SW 1271 (cell line): ENCODE measurements at places on chromosomes 3 and 15.

DNA sequence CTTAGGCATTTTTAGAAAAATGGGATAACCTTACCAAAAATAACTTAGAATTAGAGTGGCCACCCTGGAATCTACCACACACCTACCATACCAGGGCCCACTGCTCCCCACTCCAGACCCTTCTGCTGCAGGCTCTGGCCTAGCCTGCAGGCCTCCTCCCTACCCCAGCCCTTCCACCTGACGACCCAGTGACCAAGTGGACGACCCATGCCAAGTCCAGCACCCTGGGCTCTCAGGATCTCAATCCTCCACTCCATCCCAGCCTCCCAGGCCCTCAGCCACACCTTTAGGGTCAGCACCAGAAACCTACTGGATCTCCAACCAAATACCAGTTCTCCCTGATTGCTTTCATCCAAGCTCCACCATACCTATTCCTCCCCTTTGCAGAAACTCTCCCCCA lies 145.8 kb downstream of the TPRA1 start:
- DNase-seq: no peak

DNA sequence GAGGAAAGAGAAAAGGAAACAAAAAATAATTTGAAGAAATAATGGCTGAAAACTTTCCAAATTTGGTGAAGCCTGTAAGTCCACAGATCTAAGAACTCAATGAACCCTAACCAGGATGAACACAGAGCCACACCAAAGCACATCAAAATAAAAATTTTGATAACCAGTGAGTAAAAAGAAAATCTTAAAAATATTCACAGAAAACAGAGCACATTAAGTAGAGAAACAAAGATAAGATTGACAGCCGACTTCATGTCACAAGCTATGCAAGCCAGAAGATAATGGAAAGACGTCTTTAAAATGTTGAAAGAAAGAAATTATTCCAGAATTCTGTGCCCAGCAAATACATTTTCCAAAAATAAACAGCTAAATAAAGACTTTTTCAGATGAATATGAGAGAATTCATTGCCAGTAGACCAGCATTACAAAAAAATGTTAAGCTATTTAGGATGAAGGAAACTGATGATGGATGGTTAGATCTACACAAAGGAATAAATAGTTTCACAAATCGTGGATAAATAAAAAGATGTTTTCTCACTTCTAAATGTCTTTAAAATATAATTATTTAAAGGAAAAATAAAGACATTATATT lies 140.2 kb upstream of the SKOR1 start:
- DNase-seq: no peak

DNA sequence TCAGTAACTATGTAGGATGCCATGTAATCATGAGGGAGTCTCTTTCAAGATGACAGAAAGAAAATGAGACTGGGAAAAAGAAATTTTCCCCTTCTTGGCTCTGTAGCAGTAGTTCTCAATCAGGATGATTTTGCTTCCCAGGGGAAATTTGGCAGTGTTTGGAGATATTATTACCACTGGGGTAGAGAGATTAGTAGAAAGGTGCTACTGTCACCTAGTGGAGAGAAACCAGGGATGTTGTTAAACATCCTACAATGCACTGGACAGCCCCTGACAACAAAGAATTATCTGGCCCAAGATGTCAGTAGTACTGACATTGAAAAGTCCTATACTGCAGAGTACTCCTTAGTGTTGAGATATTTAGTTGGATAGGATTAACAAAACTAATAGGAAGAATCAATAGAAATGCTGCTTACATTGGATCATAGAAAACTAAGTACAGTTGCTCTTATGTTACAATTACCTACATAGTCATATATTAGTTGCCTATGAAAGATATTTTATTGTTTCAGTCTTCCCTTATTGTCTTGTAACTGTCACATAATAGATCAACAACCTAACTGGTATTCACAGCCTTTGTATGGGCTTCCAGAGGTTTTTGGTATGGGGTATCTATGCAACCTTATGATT lies 433.3 kb downstream of the RAP2B start:
- no peak for DNase-seq

DNA sequence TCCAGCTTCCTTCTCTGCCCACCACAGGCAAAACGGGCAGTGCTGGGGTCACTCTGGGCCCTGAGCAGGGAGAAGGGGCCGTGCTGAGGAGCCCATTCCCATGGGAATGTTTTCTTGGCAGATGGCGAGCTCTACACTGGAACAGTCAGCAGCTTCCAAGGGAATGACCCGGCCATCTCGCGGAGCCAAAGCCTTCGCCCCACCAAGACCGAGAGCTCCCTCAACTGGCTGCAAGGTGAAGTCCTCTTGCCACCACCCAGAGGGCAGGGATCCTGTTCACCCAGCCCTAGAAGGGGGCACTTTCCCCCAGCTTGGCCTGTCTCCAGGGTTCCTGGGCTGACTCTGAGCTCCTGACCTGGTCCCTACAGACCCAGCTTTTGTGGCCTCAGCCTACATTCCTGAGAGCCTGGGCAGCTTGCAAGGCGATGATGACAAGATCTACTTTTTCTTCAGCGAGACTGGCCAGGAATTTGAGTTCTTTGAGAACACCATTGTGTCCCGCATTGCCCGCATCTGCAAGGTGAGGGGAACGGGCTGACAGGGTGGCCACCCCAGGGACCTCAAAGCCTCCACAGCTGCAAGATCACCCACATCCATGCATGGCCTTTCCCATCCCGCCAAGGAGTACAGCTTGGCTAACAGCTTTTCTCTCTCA lies 12.4 kb downstream of the CIB1 start:
- DNase-seq: peak; percentile 36
